ENCODE measurements at places on chromosomes 5 and 9.

- DNase-seq = no peak
Measured at GRCh38 chr5:153775923-153776322, 262.8 kb downstream of the FAM114A2 start.

- no peak for DNase-seq
Measured at GRCh38 chr5:29805804-29806203, 1387.7 kb upstream of the CDH6 start.

DNA sequence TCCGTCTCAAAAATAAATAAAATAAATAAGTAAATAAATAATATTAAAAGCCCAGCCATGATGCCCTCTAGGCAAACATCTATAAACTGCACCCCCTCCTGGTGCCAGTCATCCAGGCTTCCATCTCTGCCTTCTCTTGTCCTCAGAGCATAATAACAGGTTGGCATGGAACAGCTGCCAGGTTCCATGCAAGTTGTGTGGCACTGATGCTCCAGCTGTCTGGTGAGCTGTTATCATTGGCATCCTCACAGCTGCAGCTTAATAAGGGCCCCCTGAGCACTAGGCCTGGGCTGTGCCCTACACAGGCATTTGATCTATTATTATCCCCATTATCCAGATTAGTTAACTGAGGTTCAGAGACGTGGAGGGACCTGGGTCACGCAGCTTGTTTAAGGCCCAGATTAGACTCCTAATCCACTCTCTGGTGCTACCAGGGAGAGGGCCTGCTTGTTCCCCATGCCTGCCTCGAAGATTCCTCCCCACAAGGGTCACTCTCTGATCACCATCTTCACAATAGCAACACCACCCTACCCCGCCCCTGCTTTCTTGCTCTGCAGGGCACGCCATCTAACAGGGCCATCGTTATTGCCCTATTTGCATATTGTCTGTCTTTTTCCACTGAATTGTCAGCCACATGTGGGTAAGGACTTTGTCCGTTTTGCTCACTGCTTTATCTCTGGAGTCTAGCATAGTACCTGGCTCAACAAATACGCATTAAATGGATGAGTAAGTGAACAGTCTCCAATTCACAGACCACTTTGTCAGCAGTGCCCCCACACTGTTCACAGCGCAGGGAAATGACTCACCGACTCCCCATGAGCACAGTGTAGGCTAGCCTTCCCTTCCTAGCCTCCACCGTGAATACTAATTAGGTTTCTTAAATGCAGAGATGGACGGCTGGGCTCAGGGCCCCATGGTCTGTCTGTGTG lies 1.5 kb upstream of the DNM1 start:
- peak; percentile 70 for DNase-seq

DNA sequence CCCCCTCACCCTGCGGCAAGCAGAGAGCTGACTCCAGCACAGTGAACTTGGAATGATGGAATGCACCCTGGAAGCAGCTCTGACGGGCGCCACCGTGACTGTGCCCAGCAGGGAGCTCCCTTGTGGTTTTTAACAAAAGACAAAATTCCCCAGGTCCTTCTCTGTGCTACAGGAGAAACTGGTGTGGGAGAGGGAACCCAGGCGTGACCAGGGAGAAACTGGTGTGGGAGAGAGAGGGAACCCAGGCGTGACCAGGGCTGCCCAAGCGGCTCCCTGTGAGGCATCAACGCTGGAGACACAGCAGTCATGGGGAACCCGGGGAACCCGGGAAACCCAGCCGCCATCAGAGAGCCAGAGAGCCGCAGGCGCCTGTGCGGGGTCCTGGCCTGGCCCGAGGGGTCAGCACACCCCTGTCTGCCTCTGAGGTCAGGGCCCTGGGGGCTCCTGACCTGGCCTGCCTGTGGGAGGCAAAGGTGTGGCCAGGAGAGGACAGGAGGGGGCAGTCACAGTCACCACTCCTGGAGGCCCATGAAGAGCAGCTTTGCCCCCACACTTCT lies 3.1 kb upstream of the AHRR start:
- DNase-seq = peak; percentile 18

DNA sequence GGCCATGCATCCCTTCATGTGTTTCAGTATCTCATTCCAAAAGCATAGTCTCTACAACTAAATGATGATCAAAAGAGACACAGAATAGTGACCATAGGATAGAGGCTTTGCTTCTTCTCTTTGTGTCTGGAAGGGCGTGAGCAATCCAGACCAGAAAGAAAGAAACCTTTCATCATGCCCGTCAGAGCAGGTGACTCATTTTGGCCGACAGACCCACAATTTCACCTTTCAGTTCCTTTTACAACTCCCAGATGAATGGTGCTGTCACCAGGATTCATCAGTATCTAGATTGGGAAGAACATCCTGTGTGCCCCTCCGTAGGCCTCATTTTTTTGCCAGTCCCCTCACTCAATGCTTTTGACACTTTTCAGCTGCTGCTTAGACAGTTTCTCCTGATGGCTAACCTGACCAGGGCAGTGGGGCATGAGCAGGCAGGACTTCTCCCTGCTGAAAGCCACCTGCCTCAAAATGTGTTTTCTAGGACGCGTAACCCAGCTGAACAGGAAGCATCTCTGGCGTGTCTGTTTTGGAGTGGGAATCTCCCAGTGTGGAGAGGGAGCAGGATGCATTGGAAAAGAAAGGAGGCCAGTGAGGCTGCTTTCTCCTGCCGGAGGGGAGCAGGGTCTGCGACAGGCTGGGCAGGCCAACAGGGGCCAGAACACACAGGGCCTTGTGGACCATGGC lies 21.2 kb downstream of the ABLIM3 start:
- peak; percentile 73 for DNase-seq

DNA sequence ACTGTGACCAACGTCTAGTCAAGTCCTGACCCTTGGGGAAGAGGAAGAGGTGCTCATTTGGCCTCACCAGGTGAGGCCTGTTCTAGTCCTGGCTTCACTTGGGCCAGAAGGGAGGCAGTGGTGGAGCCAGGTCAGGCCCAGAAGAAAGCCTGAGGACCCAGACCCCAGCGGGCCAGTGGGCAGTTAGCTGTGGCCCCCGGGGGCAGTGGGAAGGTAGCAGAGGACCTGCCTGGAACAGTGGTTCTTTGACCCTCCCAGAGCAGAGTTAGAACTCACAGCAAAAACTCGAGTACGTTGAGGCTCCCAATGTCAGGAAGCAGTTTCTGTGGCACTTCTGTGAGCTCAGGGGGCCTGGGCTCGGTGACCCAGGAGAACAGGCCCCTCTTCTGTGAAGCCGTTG lies 66.0 kb upstream of the GARNL3 start:
- no peak for DNase-seq

GRCh38 chr9:27701587-27701986 lies 128.3 kb upstream of the C9orf72 start:
- peak; percentile 95 for DNase-seq

DNA sequence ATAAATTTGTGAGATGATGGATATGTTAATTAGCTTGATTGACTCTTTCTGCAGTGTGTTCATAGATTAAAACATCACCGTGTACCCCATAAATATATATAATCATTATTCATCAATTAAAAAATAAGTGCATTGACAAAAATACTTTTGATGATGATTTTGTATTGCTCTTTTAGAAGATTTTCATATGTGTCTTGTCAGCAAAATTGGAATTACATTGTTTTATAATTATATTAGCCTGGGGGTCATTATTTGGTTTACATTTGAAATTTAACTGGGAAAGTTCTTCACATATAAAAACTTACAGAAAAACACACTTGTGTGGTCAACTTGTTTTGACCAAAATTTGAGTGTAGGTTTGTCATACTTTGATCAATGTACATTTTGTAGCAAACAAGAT lies 614.6 kb upstream of the ITGA1 start:
- no peak for DNase-seq

DNA sequence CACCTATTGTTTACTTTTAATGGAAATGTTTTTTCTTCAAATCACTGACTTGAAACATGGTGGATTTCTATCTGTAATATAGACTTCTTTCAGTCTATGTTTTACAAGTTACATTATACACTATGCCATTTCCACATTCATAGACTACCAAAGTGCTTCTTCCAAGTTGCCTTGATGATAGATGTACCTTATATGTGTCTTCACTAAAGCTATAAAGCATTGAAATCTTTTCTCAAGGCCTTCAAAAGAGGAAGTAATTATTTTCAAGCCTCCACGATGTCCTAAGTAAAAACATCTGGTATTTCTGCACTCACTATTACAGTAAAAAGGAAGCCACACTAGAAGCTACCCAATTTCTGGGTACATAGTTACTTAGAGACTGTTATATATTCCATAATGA lies 113.3 kb downstream of the FGF10 start:
- no peak for DNase-seq

GRCh38 chr9:5008202-5008601 lies 23.1 kb downstream of the JAK2 start:
- DNase-seq = peak; percentile 51

- no peak for DNase-seq
Measured at GRCh38 chr5:114957384-114957783, 212.3 kb downstream of the TRIM36 start.

- DNase-seq = peak; percentile 71
Measured at GRCh38 chr9:98251551-98251950, 3.9 kb downstream of the TBC1D2 start.

GRCh38 chr9:36968574-36969215 lies 65.4 kb downstream of the PAX5 start:
- DNase-seq = no peak

DNA sequence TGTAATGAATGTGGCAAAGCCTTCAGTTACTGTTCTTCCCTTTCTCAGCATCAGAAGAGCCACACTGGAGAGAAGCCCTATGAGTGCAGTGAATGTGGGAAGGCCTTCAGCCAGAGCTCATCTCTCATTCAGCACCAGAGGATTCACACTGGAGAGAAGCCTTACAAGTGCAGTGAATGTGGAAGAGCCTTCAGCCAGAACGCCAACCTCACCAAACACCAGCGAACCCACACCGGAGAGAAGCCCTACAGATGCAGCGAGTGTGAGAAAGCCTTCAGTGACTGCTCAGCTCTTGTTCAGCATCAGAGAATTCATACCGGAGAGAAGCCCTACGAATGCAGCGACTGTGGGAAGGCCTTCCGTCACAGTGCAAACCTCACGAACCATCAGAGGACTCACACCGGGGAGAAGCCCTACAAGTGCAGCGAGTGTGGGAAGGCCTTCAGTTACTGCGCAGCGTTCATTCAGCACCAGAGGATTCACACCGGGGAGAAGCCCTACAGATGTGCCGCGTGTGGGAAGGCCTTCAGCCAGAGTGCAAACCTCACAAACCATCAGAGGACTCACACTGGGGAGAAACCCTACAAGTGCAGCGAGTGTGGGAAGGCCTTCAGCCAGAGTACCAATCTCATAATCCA lies 6.8 kb downstream of the RPL12 start:
- no peak for DNase-seq

- DNase-seq = no peak
Measured at GRCh38 chr5:142439207-142439860, 114.5 kb upstream of the SPRY4 start.

- peak; percentile 55 for DNase-seq
Measured at GRCh38 chr5:111681414-111682120, 75.4 kb downstream of the NREP start.

GRCh38 chr9:121360601-121361374 lies 9.3 kb downstream of the STOM start:
- peak; percentile 93 for DNase-seq

- DNase-seq = no peak
Measured at GRCh38 chr5:121793791-121794190, 57.9 kb upstream of the FTMT start.

DNA sequence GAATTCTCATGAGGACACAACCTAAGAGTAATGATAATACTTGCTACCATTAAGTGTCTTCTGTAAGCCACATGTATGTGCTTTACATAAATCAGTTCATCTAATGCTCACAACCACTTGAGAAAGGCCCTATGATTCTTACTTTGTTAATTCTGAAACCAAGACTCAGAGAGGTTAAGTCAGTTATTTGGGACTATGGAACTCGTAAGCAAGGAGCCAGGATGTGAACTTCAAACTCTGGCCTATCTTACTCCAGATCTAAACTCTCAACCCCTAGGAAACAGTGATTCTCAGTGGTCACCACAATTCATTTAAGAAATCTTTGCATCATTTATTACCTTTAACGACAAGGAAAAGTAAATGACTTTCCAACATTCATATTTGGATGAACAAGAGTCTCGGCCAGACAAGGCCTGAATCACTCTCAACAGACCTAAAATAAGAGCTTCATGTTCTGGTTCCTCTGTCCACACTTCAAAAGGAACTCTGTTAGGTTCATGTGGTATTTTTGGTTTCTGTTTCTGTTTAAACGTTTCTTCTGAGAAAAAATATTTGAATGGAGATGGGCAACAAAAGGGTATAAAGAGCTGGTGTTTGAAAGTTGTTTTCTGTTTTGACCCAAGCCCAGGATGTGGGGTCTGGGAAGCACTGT lies 104.8 kb downstream of the LPAR1 start:
- DNase-seq = peak; percentile 23

DNA sequence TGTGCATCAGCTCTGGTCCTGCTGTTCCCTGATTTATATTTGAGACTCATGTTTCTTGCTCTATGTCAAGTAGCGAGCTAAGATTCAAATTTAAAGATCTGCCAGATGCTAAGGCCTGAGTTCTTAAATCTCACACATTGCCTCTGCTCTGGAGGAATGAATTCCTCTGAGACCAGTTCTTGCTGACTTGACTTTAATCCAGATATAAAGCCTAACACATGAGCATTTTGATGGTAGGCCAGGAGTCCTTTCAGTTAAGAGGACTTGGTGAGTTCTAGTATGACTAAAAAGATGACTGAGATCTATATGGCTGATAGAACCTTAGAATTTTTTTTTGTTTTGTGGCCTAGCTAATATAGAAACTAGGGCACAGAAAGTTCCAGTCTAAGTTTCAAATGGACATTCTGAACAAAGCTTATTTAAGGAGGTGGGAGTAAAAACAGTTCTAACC lies 1.3 kb upstream of the INIP start:
- no peak for DNase-seq

- DNase-seq = peak; percentile 12
Measured at GRCh38 chr9:74645007-74645639, 148.0 kb downstream of the RORB start.

GRCh38 chr9:136211006-136211405 lies 6.1 kb upstream of the LHX3 start:
- no peak for DNase-seq

DNA sequence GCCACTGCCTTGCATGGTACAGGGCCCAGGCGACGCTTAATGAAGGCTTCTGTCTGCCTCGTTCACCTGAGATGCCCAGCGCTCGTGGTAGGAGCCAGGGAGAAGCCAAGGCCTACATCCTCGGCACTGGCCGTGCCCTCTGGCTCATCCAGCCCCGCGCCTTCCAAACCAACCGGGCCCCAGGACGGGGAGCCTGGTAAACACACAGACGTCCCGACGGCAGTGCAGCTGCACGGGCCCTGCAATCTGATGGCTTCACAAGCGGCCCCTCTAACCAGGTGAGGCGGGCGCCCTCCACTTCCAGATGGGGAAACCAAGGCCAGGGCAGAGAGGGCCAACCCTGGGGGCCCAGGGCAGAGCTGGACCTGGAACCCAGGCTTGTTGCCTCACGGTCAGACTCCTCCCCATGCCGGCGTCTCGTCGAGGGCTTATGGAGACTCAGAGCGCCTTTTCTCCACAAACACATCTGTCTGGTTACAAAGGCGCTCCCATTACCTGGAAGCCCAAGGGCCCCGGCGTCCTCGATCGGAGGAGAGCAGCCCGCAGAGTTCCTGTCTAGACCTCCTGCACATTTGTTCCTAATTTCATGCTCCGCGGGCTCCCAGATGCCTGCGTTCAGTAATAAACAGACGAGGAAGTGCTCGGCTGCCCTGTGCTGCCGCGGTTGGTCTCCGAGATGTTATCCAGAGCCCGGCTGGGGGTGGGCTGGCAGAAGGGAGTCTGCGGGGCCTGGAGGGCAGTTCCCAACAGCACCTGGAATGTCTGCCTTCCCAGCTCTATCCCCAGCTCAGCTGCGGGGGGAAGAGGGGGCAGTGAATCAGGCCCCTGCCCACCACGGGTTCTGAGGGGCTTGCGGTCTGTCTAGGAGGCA lies 23.5 kb downstream of the FAM163B start:
- no peak for DNase-seq

GRCh38 chr5:96426831-96427230 lies 6.2 kb downstream of the PCSK1 start:
- DNase-seq = no peak

Measured in iris pigment epithelial cell (primary cell).